ENCODE measurements at places on chromosomes 5 and 9. TPM values are rescaled to one million over a fixed set of nuclear protein-coding genes. Genes with fewer than 3 reads are reported as not detected.

Gene PKD2L2
- not detected for total RNA-seq

Gene LCN10
- total RNA-seq = 0.53 TPM

Gene CDH12
- not detected for total RNA-seq

Gene MARCOL
- total RNA-seq = not detected

Gene PCDHGA9
- not detected for total RNA-seq

- H3K4me1 ChIP-seq = no peaks in the 10 kb centered on the region
- H3K36me3 ChIP-seq = no peaks in the 10 kb centered on the region
- no peak for DNase-seq
- H3K27me3 ChIP-seq = no peaks in the 10 kb centered on the region
- no peak overlapping the region for H3K27ac ChIP-seq
These were observed 586.4 kb downstream of the LRRC70 start for GRCh38 chr5:63164838-63165535.

DNA sequence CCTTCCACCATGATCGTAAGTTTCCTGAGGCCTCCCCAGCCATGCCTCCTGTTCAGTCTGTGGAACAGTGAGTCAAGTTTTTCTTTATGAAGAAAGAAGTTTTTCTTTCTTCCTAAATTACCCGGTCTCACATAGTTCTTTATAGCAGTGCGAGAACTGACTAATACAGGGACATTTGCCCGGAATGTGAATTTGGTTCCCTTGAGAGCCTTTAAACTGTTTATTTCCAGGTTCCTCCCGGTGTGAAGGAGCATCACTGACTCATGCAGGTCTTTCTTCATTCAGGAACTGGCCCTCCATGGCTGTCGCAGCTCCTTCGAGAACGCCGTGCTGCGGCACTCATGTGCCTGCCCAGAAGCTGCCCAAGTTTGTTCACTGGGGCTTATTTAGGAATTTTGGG is 87.7 kb downstream of the PTCH1 start:
- peaks cover 28% of the 10 kb centered on the region for H3K4me1 ChIP-seq
- DNase-seq = no peak
- no peaks in the 10 kb centered on the region for H3K27me3 ChIP-seq
- no peak overlapping the region for H3K27ac ChIP-seq

- no peak overlapping the region for H3K27ac ChIP-seq
- no peak overlapping the region for H3K4me3 ChIP-seq
- no peak for DNase-seq
- no peaks in the 10 kb centered on the region for H3K36me3 ChIP-seq
These were observed 53.0 kb upstream of the RFX3 start for GRCh38 chr9:3578786-3579185.

- peaks cover 59% of the 10 kb centered on the region for H3K4me1 ChIP-seq
- no peaks in the 10 kb centered on the region for H3K36me3 ChIP-seq
- no peak overlapping the region for H3K27ac ChIP-seq
- no peak overlapping the region for H3K4me3 ChIP-seq
These were observed 40.8 kb upstream of the DAB2IP start for GRCh38 chr9:121610638-121610953.

DNA sequence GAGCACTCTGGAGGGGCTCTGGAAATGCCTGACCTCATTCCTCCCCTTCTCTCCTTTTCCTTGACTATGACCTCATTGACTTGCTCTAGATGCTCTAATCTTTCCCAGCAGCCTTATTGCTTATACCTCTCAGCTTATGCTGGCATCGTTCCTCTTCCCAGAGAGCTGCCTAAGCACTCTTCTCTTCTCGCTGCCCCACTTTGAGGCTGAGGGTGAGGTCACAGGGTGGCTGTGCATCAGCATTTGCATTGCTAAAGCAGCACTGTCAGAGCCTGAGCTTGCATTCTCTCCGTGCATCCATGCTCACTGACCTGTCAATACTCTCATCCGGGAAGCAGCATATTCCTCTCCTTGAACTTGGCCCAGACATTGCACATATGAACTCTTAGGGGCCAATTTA is 96.4 kb upstream of the NTRK2 start:
- no peak for DNase-seq
- H3K36me3 ChIP-seq = no peaks in the 10 kb centered on the region
- H3K4me1 ChIP-seq = no peaks in the 10 kb centered on the region
- no peak overlapping the region for H3K27ac ChIP-seq

GRCh38 chr5:11177999-11178711 is 417.1 kb upstream of the DAP start:
- no peak overlapping the region for H3K27ac ChIP-seq
- no peaks in the 10 kb centered on the region for H3K4me1 ChIP-seq
- H3K4me3 ChIP-seq = no peak overlapping the region
- H3K27me3 ChIP-seq = peaks cover 6% of the 10 kb centered on the region
- H3K36me3 ChIP-seq = no peaks in the 10 kb centered on the region
- DNase-seq = no peak

DNA sequence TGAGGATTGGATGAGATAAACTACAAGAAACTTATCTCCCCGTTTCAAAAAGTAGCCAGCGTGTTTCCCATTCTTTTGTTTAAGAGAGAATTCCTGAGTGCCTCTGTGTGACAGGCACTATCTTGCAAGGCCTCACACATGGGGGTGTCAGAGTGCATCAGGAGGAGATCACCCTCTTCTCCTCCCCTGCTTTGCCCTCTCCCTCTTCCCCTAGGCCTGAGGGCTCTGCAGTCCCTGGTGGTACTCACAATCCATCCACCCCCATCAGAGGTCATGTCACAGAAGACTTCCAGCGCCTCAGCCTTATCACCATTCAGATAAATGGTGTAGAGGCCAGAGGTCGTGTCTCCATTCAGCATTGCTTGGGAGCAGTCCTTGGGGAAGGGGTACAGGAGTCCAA is 88.0 kb downstream of the TNC start:
- no peaks in the 10 kb centered on the region for H3K27me3 ChIP-seq
- H3K4me1 ChIP-seq = no peaks in the 10 kb centered on the region
- no peaks in the 10 kb centered on the region for H3K36me3 ChIP-seq
- no peak overlapping the region for H3K4me3 ChIP-seq
- H3K27ac ChIP-seq = no peak overlapping the region

- DNase-seq = no peak
- H3K36me3 ChIP-seq = no peaks in the 10 kb centered on the region
- no peak overlapping the region for H3K4me3 ChIP-seq
- H3K27me3 ChIP-seq = peaks cover 18% of the 10 kb centered on the region
These were observed 114.0 kb downstream of the ADAMTS2 start for GRCh38 chr5:179231309-179231708.

DNA sequence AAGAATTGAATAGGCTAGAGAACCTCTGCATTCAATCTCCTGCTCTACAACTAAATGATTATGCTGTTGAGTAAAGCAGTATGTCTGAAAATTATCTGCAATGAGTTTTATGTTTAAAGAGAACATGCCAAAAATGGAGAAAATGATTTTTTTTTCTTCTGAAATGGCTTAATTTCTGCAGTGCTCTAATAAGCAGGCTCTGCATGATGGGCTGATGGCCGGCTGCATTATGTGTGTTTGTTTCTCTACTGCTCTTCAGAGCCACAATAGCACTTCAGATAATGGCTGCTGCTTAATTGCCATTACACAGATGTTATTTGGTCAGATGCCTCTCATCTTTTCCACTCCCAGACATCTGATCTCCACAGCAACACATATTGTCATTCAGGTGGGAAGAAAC is 286.4 kb upstream of the DMAC1 start:
- H3K4me3 ChIP-seq = no peak overlapping the region
- no peaks in the 10 kb centered on the region for H3K27me3 ChIP-seq
- no peak for DNase-seq
- H3K4me1 ChIP-seq = no peaks in the 10 kb centered on the region

DNA sequence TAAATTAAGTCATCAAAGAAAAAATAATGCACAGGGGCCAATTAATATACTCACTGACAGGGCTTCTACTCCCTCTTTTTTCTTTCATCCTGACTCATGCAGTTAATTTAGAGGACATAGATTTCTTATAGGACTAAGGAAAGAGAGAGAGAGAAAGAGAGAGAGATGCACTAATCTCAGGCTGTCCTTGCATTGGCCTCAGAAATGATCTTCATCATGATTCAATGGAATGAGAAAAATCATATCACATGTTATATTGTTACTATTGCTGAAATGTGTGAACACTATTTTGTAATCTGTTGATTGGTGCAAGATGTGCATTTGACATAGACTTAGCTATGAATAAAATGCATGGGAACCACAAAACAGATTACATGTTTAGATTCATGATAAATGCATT is 608.3 kb upstream of the NUDT12 start:
- no peaks in the 10 kb centered on the region for H3K27me3 ChIP-seq
- H3K36me3 ChIP-seq = no peaks in the 10 kb centered on the region
- no peaks in the 10 kb centered on the region for H3K4me1 ChIP-seq
- no peak overlapping the region for H3K4me3 ChIP-seq
- DNase-seq = no peak

DNA sequence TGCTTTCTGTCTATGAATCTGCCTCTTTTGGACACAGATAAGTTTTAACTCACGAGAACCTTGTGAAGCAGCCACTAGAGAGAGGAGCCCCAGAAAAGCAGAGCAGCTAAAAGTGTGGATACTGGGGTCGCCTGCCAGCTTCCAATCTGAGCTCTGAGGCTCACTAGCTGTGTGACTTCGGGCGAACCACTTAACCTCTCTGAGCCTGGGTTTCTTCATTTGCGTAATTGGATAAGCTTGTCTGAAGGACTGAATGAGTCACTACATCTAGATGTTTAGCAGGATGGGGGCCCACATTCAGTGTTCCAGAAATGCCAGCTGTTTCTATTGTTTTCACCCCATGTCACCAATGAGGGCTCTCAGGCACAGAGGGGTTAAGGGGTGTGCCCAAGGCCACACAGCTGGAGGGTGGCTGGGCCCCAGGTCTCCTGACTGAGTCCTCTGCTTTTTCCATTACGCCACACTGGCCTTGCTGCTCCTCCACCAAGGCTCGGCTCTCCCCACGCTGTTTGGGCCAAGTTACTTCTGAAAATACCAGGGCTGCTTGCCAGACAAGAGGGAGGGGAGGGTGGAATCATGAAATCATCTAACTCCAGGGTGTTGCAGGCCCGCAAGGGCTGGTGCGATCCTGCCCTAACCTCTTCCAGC is 36.2 kb downstream of the SH3PXD2B start:
- no peak overlapping the region for H3K4me3 ChIP-seq
- no peaks in the 10 kb centered on the region for H3K36me3 ChIP-seq
- peak overlapping the region; percentile 5 for H3K27ac ChIP-seq
- H3K4me1 ChIP-seq = peaks cover 81% of the 10 kb centered on the region
- H3K27me3 ChIP-seq = no peaks in the 10 kb centered on the region

DNA sequence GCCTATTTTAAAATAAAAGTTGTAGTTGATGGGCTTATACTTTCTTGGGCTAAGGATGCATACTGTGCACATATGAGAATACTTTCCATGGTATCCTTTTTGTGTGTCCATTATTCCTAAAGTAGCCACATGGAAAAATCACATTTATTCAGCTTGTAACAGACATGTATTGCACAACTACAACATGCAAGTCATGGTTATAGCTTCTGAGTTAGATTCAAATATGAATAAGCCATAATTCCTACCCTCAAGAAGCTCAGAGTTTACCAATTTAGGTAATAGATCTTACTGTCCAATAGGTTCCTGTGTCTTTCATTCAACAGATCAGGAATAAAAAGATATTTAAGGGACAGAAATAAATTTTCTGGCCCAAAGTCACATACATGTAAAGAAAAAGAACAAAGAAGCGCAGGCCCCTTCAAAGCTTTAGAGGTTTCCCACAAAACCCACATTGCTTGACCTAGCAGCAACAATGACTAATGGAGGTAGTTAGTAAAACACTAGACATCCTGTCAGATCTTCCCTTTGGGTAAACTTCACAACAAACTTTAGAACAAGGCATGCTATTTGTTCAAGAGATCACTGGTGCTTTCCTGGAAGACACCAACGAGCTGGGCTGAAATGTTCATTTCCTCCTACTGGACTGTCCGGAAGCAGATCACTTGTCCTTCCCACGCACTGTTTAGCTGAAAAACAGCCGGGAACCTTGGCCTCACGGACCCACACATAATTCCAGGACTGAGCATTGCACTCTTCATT is 78.4 kb upstream of the ITGA1 start:
- peak; percentile 88 for DNase-seq
- peaks cover 65% of the 10 kb centered on the region for H3K4me1 ChIP-seq
- H3K27me3 ChIP-seq = no peaks in the 10 kb centered on the region
- H3K27ac ChIP-seq = peak overlapping the region; percentile 70

All from HepG2 (cell line).